ENCODE measurements at places on chromosomes 1 and 21. TPM values are rescaled to one million over a fixed set of nuclear protein-coding genes. Genes with fewer than 3 reads are reported as not detected.
A peak's percentile ranks its signal among the peaks of the same experiment; 100 is the strongest.

DNA sequence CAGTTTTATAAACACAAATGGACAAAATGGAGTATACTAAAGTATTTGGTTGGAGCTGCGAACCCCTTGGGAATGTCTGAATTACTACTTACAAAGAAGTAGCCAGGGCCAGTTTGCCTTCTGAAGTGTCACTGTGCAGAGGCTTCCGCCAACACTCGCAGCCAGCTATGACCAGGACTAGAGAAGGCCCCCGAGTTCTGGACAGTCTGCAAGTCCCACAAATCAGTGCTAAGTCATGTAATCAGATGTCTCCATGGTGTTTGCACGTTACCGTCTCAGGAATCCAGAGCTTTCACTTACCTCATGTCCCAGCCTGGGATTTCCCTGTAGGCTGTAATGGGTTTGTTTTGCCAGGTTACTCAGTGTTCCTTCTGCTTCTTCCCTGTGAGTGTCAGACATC lies 106.6 kb upstream of the SPAG17 start:
- DNase-seq, result no peak

UTS2 gene
- not detected for polyA plus RNA-seq

GRCh38 chr1:212677136-212677535 lies 22.5 kb downstream of the BATF3 start:
- DNase-seq, result no peak

ANKRD34A gene
- polyA plus RNA-seq, result not detected

GRCh38 chr1:12112711-12113161 lies 49.6 kb downstream of the TNFRSF8 start:
- no peak for DNase-seq

- no peak for DNase-seq
Observed at GRCh38 chr1:205330150-205330549, 8.6 kb upstream of the NUAK2 start.

- no peak for DNase-seq
Observed at GRCh38 chr1:214303141-214303930, 22.4 kb downstream of the SMYD2 start.

DNA sequence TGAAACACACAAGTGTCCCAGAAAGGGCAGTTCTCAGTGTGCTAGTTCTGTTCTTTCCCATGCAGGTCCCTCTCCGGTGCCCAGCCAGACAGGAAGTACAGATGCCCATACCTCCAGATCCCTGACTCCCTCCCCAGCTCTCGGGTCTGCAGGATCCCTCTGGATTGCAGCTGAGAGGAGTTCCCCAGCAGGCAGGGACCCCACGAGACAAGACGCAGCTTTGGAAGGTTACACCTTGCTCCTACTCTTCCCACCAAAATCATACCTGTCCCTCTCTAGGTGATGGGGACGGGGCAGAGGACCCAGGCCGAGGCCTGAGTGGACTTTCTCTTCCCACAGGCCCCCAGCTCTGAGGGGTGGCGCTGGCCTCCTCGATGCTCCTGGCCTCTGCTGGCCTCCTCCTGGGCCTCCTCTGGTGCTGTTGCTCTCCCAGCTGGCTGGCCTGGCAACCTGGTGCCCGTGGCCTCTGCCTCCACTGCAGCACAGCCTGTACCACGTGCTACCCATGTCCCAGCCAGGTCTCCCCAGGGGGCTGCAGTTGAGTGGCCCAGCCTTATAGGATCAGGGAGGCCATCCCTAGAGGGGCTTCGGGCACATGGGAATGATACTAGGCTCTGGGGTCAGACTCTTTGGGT lies 9.4 kb downstream of the LDLRAD2 start:
- no peak for DNase-seq

FAM177B gene
- not detected for polyA plus RNA-seq

KIF17 gene
- not detected for polyA plus RNA-seq

DNA sequence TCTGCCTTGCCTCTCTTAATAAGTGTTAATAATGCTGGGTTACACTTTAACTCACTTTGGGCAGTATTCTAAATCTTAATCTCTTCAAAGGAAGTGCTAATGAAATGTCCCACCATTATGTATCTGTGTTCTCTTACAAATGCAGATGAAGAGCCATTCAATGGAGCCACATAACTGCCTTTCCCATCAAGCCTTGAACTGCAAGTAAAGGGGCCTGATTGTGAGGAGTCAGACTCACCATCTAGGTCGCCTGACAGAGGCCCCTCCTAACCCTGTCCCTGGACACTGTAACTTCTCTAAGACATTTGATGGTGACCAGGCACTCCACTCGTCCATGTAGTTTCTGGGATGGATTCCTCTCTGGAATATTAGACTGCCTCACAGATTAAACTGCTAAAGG lies 329.4 kb downstream of the KIF26B start:
- no peak for DNase-seq

- no peak for DNase-seq
Observed at GRCh38 chr1:190717055-190717454, 239.4 kb upstream of the BRINP3 start.

AKT3 gene
- 1.4 TPM for polyA plus RNA-seq

- peak; percentile 66 for DNase-seq
Observed at GRCh38 chr1:234962340-234962989, 166.2 kb downstream of the TOMM20 start.

GRCh38 chr1:73781251-73781650 lies 416.7 kb downstream of the LRRIQ3 start:
- no peak for DNase-seq

TNFRSF9 gene
- polyA plus RNA-seq, result 2.6 TPM

GRCh38 chr1:26391450-26391849 lies 18.9 kb upstream of the ZNF683 start:
- peak; percentile 11 for DNase-seq

MIGA1 gene
- 1.7 TPM for polyA plus RNA-seq

- DNase-seq, result no peak
Observed at GRCh38 chr1:44266400-44267344, 53.4 kb downstream of the DMAP1 start.

DNA sequence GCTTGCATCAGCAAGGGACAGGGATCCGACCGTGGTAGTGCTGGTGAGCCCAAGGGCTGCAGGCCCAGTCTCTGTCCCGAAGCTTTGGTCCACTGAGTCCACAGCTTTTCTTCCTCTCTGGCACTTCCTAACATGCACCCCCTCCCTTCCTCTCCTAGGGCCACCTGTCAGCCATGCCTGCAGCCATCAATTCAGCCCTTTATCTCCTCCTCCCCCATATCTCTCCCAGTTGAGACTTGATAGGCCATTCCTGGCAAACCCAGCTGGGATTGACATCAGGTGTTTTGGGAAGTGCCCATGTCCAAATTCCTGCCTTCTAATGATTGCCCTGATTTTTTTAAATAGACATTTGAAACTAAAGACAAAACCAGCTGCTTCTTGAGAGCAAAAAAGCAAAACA lies 25.6 kb downstream of the HLX start:
- DNase-seq, result no peak

GRCh38 chr1:228463559-228464455 lies 23.4 kb upstream of the RNF187 start:
- no peak for DNase-seq

HRNR gene
- not detected for polyA plus RNA-seq

DNA sequence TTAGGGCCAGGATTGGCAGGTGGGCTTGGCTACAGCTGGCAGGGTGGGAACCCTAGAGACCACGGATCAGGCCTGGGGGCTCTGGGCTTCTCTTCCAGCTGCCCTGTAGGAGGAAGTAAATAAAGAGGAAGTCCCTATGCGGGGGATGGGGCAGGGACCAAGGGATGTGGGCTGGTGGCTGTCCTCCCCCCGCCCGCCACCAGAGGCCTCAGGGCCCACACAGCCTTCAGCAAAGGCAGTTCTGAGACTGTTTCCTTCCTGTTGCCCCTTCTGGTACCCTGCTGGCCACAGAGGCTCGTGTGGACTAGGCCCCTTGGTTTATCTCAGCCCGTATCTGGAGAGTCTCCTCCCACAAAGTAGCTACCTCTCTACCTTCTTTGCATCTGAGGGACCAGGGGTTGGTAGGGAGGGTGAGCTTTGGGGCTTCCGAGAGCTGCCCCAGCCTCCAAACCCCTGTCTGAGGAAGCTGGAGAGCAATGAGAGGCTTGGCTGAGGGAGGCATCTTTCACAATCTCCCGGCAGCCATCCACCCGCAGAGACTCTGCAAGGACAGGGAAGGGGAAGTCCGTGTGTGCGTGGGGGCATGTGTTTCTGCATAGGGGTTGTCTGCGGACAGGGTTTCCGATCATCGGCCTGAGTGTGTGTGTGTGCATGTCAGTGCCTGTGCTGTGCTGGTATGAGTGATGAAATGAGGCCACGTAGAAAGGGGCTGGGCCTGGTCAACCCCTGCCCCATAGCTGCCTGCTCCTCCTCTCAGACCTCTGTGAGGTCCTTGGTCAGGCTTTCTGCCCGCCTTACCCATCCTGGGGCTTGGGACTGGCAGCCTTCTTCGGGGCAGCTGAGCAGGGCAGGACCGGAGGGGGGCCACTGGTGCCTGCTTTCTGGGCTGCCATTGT lies 12.5 kb downstream of the RPS6KA1 start:
- peak; percentile 99 for DNase-seq

DNA sequence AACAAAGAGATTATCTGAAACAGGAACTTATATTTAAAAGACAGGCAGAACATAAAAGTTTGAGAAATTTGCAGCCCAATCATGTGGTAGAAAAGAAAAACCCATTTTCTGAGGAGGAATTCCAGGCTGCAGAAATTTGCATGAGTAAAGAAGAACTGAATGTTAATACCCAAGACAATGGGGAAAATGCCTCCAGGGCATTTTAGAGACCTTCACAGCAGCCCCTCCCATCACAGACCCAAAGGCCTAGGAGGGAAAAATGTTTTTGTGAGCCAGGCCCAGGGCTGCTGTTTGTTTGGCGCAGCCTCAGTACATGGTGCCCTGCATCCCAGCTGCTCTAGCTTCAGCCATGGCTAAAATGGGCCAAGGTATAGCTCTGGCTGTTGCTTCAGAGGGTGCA lies 554.3 kb upstream of the CHRM3 start:
- DNase-seq, result no peak

BARHL2 gene
- polyA plus RNA-seq, result not detected

GRCh38 chr1:224196813-224197600 lies 14.0 kb downstream of the DEGS1 start:
- no peak for DNase-seq

SPRR2A gene
- polyA plus RNA-seq, result not detected

- no peak for DNase-seq
Observed at GRCh38 chr1:218785928-218786327, 387.8 kb upstream of the LYPLAL1 start.

All from CD14-positive monocyte (primary cell).